ENCODE measurements at places on chromosomes 12 and 14.

DNA sequence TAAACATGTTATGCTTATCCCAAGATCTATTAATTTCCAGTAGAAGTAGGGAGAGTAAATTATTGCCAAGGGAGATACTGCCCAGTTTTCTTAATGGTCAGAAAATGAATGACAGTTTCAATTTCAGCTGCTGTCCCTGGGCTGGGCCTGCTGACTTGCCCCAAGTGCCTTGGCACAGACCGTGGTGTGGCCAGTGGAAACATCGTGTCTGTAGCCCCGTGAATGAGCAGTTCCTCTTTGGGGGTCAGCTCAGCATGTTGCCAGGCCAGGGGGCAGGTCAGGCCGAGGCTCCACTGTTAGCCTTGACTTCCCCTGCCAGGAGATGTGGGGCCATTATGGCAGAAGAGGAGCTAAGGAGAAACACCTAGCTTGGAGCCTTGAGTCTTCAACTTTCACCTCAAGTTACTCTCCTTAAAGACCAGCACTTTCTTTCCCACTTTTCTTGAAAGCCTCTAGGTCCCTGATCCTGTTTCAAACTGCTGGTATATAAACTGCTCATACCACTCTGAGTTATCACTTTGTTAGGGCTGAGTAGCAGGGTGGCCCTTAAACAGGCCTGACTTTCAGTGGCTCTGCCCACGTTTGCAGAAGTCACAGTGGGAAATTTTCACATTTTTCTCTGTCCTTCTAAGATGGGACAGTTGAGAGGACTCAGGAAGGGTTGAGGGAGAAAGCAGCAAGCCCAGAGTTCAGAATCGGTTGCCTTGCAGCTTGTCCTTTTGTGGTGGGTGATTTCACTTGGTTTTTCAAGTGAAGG lies 73.2 kb downstream of the SUSD6 start:
- no peak for DNase-seq

GRCh38 chr12:61161961-61162360 lies 1098.2 kb upstream of the USP15 start:
- DNase-seq: no peak

DNA sequence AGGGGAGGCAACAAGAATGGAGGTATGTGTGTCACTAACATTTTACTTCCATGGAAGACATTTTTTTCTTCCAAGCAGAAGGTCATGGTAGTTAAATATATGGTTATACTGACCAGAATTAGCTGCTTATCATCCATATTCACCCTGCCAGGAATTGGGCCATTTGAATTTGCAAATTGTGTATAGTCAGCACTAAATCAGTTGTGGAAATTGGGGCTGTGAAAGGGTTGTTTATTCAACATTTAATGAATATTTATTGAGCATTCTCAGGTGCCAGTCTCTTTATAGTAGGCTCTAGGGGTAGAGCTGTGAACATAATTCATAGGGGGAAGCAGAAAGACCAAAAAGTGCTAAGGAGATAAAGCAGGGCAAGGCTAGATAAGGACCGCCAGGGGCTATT lies 38.0 kb downstream of the METAP2 start:
- no peak for DNase-seq

DNA sequence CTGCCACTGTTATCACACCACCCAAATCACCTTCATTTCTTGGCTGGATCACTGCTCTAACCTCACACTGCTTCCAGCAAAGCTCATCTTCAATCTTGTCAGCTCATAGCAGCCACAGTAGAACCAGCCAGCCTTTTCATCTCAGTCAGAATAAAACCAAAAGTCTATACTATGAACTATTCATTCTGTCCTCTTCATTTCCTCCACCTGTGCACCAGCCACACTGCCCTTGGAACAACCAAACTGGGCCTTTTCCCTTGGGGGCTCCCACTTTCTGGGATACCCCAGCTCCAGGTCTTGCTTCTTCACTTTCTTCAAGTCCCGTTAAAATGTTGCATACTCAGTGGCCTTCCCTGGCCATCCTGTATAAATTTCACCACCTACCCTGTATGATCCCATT lies 234.4 kb upstream of the DAAM1 start:
- DNase-seq: no peak

DNA sequence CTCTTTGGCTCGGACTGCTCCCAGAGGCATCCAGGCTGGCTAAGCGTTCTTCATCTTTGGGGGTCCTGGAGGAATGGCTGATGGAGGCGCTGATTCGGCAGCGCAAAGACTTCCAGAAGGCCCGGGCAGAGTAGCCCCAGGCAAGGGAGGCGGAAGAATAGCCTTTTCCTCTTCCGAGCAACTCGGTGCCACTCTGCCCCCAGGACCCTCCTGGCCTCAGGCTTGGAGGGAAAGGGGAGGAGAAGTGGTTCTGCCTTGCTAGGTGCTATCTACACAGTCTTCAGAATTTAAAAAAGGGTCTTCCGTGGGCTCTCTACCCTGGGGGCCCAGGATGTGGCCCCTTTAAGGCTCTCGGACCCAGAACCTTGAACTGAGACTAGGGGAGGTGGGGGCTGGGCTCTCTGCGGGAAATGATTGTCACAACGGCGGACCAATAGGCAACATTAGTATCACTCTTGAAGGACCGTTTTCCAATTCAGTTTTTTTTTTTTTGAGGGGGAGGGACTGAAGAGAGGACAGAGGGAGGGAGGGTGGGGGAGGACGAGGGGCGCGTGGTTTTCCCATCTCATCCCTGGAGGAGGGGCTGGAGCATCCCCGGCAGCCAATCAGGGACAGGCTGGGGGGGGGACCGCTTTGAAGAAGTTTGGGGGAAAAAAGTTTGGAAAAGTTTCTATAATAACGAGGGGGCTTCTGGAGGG lies at the start of gene NFATC4:
Gene NFATC4, plus strand, starts transcription at position 671 of the 698 bp plus-strand sequence. CDS start 157 bp downstream, outside the sequence.
- no peak for DNase-seq

GRCh38 chr12:49547090-49547690 lies 8.4 kb downstream of the KCNH3 start:
- DNase-seq: no peak

GRCh38 chr12:11661491-11662089 lies 12.1 kb downstream of the ETV6 start:
- no peak for DNase-seq

GRCh38 chr12:58602179-58602578 lies 318.1 kb downstream of the LRIG3 start:
- DNase-seq: no peak

DNA sequence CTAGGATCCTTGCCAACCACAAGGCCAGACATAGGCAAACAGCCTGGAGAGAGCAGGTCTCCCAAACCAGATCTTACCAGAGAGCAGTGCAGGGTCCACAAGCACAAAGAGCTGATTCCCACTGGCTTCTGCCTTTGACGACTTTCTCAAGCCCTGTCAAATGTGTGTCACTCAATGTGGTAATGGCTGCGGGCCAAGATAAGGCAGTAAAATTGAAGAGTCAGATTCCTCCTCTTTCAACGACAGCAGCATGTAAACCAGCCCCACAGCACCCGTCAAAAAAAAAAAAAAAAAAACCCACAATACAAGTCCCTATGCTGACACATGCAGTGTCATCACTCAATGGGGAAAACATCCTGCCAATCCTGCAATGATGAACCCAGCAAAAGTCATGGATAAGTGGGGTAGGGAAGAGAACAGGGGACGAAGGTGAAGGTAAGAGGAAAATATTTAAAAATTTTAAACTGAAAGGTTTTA lies at the start of gene STON2:
Gene STON2, minus strand, starts transcription at position 123 of the 477 bp plus-strand sequence. CDS start 1,942 bp downstream, outside the sequence.
- no peak for DNase-seq

DNA sequence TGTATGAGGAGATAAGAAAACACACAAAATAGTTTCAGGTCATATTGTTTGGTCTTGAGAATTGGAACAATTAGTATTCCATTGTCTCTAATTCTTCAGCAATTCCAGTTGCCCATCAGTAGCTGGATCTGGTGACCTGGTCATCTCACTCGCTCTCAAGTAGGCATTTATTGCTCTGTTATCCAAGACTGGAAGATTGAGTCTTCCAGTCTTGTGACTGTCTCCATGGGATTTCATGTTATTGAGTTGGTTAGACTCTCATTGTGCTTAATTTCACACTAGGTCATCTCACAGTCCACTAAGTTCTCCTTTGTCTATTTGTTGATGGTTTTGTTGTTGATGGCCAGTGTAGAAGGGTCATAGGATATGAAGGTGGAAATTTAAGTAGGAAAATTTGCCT lies 47.5 kb downstream of the FBXO34 start:
- DNase-seq: no peak

DNA sequence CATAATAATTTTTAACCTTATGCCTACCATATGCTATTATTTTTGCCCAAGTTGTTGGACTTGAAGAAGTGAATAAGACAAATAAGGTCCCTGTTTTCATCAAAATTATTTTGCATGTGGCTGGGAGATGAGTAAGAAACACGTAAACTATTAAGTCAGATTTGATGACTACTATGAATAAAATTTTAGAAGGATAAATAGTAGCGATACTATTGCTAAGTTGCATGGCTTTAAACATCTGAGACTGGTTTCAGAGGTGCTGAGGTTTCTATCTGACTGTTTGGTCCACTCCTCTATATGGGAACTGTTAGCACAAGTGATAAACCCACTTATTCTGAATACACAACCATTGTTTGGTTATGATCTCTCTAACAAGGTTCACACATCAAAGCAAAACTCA lies 674.3 kb upstream of the MDGA2 start:
- DNase-seq: no peak

GRCh38 chr12:128009108-128009507 lies 257.9 kb upstream of the TMEM132C start:
- no peak for DNase-seq

GRCh38 chr12:116122628-116123027 lies 154.9 kb downstream of the MED13L start:
- no peak for DNase-seq

DNA sequence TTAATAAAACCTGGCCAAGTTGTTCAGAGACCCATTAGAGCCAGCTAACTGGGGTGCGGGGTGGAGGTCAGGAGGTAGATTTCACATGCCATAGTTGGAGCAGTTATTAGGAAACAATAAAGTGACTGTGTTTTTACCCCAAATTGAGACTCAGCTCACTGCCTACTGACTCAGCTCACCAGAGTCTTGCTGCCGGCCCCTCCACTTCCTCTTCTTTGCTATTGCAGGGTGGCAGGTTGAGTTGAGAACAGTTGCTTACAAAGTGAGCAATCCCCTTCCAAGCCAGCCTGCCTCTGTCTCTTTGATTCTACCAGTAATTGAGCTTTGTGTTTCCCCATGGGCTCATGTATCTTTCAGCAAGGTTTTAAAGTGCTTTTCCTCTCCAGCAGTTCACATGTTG lies 12.9 kb downstream of the ST8SIA1 start:
- peak; percentile 27 for DNase-seq

- peak; percentile 41 for DNase-seq
These were observed 8.3 kb downstream of the PROX2 start for GRCh38 chr14:74867673-74868072.

- no peak for DNase-seq
These were observed 40.4 kb upstream of the ETV6 start for GRCh38 chr12:11609045-11609444.

GRCh38 chr12:19972325-19973288 lies 395.7 kb upstream of the PDE3A start:
- no peak for DNase-seq

DNA sequence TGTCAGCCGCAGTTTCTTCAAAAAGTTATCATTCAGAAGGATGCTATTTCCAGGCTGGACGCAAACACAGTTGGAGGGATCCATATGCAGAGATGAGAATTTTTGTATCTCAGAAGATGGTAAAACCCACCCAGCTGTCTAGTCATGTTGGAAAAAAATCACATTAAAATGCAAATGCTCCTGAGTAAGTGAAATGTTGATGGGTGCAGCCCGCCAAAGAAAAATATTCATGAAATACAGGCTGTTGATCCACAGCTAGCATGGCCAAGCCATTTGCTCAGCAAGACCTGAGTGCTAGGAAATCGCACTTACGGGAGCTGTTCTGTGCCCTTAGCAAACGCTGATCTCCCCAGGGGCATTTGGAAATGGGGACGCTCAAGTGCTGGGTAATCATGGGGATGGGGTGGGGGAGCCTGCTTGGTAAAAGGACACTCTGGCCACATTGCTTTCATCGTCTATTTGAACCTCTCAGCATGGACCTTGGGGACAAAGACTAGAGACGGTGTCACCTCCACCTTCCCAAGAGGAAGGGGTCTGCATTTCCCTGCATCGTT lies 25.7 kb downstream of the TUNAR start:
- DNase-seq: no peak

- peak; percentile 34 for DNase-seq
These were observed at the start of gene PLEKHH1 for GRCh38 chr14:67532998-67533753. Gene PLEKHH1 (plus strand): TSS chr14:67533290. CDS start chr14:67541868, 8,578 bp downstream.
